ENCODE measurements at places on chromosomes 3 and 15.
A peak's percentile ranks its signal among the peaks of the same experiment; 100 is the strongest.

GRCh38 chr15:42035435-42035761, 14.6 kb upstream of the PLA2G4E start:
- DNase-seq = no peak

GRCh38 chr3:156050918-156051317, 69.5 kb upstream of the KCNAB1 start:
- DNase-seq = no peak

GRCh38 chr15:29289173-29289572, 19.6 kb upstream of the NSMCE3 start:
- DNase-seq = no peak

GRCh38 chr3:151638555-151639417, 94.9 kb upstream of the AADACL2 start:
- DNase-seq = no peak

DNA sequence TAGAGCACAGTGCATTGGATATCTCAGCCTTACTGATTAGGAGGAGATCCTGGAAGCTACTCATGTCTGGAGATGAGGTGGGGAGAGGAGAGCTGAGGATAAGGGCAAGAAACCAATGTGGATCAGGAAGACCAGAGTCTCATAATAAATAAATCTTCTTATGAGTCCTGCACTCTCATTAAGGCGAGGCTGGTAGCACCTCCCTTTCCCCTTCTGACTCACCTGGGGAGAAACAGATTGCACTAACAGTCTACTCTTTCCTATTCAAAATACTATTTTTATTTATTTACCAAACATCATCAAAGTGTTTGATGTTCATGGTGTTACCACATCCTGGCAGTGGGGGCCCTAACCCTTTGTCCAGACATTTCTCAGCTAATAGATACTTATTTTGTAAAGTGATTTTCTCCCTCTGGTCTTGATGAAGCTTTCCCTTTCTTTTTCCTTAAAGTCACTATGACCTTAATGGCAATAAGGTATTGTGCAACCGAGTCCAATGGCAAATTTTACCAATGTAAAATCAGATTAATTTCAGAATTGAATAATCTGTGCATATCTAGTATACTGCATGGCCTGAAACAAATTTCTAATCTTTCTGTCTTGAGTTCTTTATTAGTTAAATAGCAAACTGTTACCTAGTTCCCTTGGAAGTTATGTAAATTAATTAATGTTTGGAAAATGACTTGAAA, 81.1 kb downstream of the IQCH start:
- DNase-seq = no peak

DNA sequence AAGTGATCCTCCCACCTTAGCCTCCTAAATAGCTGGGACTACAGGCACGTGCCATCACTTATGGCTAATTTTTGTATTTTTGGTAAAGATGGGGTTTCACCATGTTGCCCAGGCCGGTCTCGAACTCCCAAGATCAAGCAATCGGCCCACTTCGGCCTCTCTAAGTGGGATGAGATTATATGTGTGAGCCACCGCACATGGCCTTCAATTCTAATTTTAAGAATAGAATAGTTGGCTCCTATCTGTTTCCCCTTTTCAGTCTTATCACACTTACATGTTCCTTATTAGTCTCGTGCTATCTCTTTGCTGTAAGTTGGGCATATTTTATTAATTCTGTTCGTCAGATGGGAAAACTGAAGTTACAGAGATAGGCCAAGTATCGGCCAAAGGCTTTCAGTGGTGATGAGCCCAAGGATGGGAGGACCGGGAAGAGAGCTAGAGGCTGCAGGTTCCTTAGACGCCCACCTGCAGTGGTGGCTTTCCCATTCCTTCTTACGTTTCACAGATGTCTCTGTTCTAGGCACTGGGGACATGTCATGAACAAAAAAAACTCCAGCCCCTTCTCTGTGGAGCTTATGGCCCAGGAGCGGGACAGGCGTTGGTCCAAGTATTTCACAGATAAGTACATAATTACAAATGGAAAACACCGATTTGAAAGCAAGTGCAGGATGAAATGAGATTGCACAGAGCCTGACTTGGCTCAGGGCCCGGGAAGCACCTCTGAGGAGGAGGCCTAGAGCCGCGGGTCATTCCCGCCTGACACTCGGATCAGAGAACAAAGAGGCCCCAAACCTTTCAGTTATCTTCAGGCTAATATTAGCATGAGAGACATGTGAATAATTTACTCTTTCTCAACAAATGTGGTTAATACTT, 91.1 kb upstream of the KLF13 start:
- no peak for DNase-seq

- no peak for DNase-seq
Observed at GRCh38 chr3:85903434-85903833, 944.6 kb downstream of the CADM2 start.

DNA sequence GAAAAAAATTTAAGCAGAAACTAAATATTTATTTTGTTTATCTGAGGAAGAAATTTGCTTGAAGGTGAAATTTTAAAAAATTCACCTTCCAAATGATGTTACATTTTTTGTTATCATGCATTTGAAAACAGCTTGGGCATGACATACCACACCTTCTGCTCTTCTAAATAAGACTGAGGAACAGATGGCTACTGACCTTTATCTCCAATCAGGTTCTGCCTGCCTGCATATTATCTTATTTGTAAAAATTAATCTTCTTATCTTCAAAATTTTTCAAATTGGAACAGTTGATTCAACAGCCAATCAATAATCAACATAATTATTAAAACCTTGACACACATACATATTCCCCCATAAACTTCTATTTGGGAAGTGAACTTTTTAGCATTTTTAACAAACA, 641.8 kb upstream of the ZNF385D start:
- no peak for DNase-seq

DNA sequence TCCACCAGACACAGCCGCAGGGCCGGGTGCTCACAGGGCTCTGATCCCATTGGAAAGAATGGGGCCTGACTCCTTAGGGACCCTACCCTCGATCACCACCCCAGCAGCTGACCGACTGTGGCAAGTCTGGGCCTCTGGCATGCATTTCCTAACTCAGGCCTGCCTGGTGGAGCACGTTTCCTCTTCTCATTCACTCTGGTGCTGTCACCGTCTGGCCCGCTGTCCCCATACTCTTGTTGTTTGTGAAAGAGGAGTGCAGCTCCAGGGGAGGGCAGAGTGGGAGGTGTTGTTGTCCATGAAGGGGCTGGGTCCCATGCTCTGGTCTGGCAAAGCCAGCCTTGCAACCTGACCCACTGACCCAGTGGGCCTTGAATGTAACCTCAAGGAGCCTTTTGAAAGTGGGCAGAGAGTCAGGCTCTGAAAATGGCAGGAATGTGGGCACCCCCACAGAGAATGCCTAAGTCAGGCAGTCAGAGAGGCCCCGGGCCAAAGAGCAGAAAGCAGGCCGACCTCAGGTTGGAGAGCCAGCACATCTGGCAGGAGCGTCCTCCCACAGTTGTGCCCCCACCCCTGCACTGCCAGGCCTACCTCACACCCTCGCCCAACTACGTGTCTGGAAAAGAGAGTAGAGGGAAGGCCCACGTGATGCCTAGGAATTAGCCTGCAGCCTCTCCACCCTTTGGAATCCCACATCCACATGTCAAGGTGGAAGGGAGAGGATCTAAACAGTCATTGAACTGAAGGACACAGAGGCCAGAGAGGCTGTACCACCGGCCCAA, 10.9 kb downstream of the SEMA7A start:
- peak; percentile 76 for DNase-seq

DNA sequence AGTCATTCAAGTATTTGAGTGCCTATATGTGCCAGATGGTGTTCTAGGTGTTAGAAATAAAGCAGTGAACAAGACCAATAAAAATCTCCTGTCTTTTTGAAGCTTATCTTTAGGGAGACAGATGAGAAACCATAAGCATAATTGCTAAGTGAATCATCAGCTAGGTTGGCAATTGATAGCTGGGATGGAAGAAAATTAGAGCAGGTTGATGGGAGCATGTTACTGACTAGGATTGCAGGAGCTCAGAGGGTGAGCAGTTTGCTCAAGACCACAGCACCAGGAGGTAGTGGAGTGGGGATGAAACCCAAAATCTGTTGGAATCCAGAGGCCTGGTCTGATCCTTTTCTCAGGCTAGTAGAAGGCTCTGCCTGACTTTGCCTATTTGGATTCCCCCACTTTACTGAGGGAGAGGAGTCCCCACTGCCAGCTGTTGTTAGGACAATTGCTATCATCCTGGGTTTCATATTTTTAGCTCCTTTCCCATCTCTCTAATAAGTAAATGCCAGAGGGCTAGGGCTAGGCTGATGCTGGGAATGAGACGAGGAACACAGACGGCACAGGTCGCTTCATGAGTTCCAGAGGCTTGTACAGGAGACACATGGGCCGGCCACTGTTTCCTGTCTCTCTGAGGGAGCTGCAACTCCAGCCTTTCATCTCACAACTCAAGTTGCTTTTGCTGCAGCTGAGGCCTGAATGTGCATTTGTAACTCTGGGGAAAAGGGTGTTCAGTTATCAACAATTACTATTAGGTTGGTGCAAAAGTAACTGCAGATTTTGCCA, 102.9 kb downstream of the CACNA1D start:
- DNase-seq = no peak

- no peak for DNase-seq
Observed at GRCh38 chr3:87634426-87634825, 358.0 kb upstream of the POU1F1 start.

GRCh38 chr3:43330981-43331380, 44.6 kb downstream of the SNRK start:
- DNase-seq = no peak

- DNase-seq = no peak
Observed at GRCh38 chr3:59040902-59041301, 8.9 kb downstream of the CFAP20DC start.

DNA sequence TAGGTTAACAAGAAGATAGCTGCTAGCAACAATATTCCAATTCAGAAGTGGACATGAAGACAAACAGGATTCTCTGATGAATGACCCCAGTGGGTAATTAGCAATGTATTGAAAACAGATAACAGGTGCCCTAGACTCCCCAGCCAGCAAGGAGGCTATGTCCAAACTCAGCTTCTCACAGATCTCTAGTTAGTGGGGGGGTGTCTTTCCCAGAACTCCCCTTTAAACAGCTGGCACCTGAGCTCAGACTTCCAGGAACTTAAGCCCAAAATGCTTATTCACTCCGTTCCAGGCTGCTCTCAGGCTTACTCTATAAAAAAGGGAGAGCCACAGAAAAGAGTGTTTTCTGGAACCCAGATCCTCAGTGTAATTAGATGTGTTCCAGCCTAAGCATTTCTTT, 423.0 kb upstream of the THBS1 start:
- no peak for DNase-seq

DNA sequence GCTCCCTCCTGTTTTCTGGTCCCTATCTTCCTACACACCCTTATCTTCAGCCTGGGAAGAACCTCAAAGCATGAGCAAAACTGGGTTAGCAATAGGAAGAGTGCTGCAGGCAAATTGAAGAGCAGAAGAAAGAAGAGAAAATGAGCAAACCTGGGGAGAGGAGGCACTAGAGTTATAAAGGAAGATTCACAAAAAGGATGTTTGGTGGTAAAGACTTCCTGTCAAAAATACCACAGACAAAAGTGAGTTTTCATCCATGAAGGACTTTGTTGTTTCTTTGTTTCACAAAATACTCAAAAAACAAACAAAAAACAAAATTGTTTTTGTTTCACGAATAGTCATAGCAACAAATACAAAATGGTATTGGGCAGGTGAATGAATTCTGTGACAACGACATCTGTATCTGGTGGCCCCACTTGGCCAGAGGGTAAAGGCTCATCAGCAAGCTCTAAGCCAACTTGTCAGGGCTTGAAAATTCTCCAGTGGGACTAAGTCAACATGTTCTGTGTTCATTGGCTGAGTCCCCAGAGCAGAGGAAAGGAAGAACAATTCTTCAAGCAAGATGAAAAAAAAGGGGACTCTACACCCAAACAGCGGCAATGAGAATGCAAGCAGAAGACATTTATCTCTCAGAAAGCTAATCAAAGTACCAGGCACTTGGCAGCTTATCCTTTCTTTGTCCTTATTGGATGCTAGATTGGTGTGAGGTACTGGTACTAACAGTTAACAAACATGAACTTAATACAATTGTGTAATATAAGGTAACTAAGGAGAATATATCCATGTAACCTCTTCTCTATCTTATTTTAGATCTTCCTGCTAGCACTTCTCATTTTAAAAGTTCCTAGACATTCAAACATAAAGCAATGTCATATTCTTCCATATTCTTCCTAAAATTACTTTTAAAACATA, 9.7 kb downstream of the ATP8B4 start:
- no peak for DNase-seq

GRCh38 chr15:79657722-79658121, 225.6 kb downstream of the MINAR1 start:
- no peak for DNase-seq

GRCh38 chr3:191470545-191470944, 9.6 kb downstream of the PYDC2 start:
- no peak for DNase-seq

- no peak for DNase-seq
Observed at GRCh38 chr3:10534066-10534465, 28.7 kb upstream of the ATP2B2 start.

DNA sequence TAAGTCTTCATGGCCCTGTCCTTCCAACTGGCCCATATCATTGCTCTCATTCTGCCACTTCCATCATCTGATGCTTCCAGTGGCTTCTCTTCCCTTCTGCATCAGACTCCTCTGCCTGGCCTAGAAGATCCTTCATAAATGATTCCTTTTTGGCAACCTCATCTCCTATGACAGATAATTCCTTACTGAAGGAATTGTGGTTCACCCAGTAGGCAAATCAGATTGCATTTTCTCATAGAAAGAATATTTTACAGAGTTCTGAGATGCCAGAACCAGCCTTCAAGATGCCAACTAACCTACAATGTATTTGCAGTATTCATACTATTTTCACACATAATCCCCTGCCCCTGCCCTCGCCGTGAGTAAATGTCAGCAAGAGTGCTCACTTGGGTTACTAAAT, 423.0 kb upstream of the TGFBR2 start:
- no peak for DNase-seq

- DNase-seq = no peak
Observed at GRCh38 chr3:33425453-33425852, 14.8 kb downstream of the UBP1 start.

DNA sequence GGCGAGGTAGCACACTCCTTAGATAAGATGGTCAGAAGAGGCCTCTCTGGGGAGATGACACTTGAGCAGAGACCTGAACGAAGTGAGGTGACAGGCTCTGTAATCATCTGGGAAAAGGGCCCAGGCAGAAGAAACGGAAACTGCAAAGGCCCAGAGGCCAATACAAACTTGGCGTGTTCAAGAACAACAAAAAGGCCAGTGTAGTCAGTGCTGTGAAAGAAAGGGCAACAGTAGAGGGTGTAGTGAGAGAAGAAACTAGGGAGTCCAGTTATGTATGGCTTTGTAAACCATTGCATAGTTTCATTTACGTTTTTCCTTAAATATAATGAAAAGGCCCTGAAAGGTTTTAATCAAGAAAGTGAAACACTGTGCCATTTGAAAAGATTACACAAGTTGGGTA, 31.8 kb downstream of the PLD1 start:
- no peak for DNase-seq
